ENCODE measurements at places on chromosomes 1 and 21. TPM values are rescaled to one million over a fixed set of nuclear protein-coding genes. Genes with fewer than 3 reads are reported as not detected.

- DNase-seq: no peak
These were observed 63.9 kb upstream of the WARS2 start for GRCh38 chr1:119204197-119204960.

DNA sequence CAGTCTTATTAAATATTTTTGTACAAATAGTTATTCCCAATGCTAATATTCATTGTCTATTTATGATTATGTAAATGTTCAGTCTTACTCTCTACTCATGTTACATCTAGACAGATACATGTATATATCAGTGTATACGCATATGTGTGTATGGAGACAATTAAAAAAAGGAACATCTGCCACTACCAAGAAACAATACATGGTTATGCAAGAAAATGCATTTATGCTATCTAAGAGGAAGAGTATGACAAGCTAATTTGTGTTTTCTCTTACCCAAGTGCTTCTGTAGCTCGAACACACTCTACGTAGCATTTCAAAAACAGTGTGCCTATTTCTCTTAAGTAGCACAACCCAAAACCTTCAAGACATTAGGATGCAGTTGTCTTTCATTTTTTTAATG is 6.1 kb upstream of the RLF start:
- no peak for DNase-seq

- no peak for DNase-seq
These were observed 7.1 kb downstream of the SMPDL3B start for GRCh38 chr1:27941671-27942540.

GRCh38 chr1:150922519-150922975 is 3.6 kb upstream of the SETDB1 start:
- peak; percentile 75 for DNase-seq

DNA sequence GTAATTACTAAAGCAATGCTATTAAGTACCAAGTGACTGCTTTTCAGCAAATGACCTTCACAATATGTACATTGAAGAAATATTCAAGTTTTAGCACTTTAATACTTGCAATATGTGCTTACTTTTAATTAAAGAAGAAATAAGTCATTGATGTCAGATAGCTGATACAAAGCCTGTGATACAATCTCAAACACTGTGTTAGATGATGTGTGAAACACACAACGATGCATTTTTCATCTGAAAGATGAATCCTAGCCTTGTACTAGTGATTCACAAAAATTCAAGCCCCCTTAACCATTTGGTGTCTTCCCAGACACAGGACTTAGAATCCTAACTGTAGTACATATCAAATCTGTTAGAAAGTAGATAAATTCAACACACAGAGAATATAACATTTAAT is 724.1 kb upstream of the ADAMTS5 start:
- DNase-seq: no peak

DNA sequence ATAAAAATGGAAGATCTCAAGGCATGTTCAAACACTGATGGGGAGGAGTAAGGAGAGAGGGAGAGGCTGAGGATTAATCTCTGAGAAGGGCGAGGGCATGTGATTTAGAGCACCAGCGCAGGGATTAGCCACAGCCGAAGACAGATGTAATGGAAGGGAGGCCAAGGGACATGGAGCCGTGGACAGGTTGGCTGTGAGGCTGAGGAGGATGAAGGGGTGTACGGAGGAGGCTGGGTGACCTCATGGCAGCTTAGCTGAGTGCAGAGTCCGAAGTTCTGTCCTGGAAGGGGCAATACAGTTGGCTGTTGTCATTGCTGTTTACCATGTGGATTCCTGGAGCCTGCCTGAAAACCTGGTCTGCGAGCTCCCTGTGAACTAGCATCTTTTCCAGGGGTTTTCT is 342.8 kb downstream of the RPS6KC1 start:
- no peak for DNase-seq

DNA sequence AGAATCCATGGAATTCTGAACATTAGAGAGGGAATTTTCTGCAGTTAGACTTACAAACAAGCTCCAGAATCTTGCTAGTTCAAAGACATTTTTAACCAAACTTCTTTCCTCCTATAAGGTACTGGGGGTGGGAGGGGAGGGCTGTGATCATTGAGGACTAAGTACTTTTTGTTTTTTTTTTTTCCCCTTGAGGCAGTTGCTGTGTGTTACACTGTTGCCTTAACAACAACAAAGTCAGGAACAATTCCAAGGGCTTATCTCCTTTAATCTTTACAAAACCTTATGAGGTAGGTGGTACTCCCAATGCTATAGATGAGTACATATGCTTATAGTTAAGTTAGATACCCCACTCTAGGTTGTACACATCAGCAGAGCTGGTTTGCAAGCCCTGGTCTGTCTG is 62.9 kb downstream of the PPP1R12B start:
- no peak for DNase-seq

GRCh38 chr21:43287795-43288755 is 119.3 kb downstream of the CRYAA start:
- DNase-seq: no peak

- no peak for DNase-seq
These were observed 82.8 kb downstream of the LRRC53 start for GRCh38 chr1:74429580-74429979.

GRCh38 chr1:92410706-92411105 is 76.0 kb downstream of the GFI1 start:
- DNase-seq: peak; percentile 37

- DNase-seq: peak; percentile 76
These were observed 116.3 kb downstream of the DAB1 start for GRCh38 chr1:57307392-57308170.

DNA sequence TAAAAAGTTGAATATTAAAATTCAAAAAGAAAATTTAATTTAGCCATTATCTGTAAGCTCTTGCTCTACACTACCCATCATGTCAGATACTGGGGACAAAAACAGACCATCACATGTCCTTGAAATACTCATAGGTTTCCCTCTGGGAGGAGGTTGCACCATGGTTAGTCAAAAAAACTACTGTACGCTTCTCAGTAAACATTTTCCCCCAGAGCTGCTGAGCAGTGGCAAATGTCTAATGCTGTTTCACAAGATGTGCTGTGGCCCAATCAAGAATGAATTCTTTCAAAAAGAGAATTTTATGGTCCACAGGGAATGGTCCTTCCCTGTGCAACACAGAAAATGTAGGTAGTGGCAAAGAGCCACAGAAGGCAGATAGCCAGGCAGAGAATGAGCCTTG is 6.1 kb downstream of the SLC25A24 start:
- DNase-seq: no peak

Gene GBP6
- total RNA-seq: not detected

Gene COL18A1
- 8.3 TPM for total RNA-seq

Gene ALPL
- not detected for total RNA-seq

Gene KRTAP20-3
- not detected for total RNA-seq
